Stimulated activated CD4-positive, alpha-beta T cell treated with anti-CD3 and anti-CD28 coated beads, Interleukin-15, amount 100 ng/mL, for 48 hours (primary cell): ENCODE measurements at places on chromosomes 7 and 10.

GRCh38 chr7:128399991-128400390 is 9.8 kb downstream of the IMPDH1 start:
- no peak for DNase-seq

GRCh38 chr10:117782276-117782675 is 239.7 kb downstream of the EMX2 start:
- DNase-seq, result no peak

DNA sequence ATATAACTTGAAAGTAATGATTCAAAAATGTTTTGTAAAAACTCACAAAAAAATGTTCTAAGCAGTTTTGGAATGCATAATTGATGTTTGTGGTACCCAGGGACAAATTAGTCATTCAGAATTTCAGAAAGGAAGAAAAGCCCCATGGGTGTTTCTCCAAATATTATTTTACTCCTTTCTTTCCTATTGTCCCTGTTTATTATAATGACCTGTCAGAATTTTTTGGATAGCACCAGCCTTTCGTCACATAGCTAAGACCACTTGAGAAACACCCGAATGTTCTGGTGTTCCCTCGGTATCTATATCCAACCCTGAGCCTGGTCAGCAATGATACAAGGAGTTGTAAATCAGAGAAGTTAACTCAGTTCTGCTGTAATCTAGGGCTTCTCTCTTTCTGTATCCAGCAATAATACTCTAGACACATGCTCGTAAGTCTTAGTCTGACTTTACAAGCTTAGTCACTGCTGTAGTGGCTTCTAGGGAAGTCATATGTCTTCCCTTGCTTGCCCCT is 64.8 kb upstream of the MEOX2 start:
- DNase-seq, result no peak

- DNase-seq, result no peak
These were observed 97.0 kb downstream of the CTBP2 start for GRCh38 chr10:125063256-125063925.

- no peak for DNase-seq
These were observed 371.2 kb upstream of the LRRN3 start for GRCh38 chr7:110719741-110720140.

GRCh38 chr10:12390733-12391132 is 41.4 kb downstream of the CAMK1D start:
- no peak for DNase-seq

- DNase-seq, result no peak
These were observed 124.6 kb upstream of the NRBF2 start for GRCh38 chr10:63008491-63008890.

DNA sequence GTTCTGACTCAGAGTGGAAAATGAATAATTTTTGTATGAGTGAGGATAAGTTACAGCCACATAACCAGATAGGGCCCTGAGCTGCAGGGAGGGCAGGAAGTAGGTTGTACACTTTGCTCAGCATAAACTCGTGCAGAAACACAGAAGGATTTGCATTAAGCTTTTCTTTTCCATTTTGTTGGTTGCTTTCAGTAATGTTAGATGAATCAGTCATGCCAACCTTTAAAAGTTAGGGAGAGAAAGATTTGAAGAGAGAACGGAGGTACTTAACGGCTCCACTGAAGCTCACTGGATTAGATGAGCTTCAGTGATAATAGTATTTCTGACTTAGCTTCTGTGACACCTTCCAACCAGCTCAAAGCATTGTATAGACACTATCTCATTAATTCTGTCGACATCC is 348.1 kb downstream of the GATA3 start:
- DNase-seq, result peak; percentile 21

DNA sequence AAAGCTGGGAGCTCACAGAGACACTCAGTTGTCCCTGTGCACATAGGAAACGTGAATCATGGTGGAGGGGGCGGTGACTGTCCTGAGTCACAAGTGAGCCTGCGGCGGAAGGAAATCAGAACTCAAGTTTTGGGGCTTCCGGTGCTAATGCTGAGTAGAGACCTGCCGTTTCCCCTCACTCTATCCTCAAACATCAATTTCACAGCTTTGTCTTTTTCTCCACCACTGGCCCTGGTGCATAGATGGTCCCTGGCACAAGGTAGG is 21.9 kb downstream of the ADCYAP1R1 start:
- no peak for DNase-seq

DNA sequence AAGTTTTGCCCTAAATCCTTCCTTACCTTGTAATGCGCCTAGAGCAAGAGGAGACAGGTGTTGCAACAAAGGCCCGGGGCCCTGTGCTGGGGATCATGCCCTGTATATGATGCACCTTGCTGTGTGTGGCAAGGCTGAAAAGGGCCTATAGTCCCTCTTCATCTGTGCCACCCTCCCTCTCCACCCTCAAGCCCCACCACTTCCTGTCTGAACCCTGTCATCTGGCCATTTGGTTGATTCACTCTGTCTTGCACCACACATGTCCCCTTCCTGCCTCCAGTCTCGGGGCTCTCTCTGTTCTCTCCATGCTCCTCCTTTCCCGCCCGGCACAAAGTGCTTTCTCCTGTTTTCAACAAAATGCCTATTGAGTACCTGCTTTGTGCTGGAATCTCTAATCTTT is 11.5 kb upstream of the MALSU1 start:
- DNase-seq, result no peak

- no peak for DNase-seq
These were observed 5.7 kb downstream of the AQP1 start for GRCh38 chr7:30917216-30917893.

GRCh38 chr10:70974351-70974901 is 86.1 kb upstream of the PCBD1 start:
- no peak for DNase-seq

GRCh38 chr10:48607356-48608278 is 2.7 kb upstream of the ARHGAP22 start:
- DNase-seq, result no peak

GRCh38 chr7:93374345-93374940 is 142.3 kb downstream of the VPS50 start:
- no peak for DNase-seq

DNA sequence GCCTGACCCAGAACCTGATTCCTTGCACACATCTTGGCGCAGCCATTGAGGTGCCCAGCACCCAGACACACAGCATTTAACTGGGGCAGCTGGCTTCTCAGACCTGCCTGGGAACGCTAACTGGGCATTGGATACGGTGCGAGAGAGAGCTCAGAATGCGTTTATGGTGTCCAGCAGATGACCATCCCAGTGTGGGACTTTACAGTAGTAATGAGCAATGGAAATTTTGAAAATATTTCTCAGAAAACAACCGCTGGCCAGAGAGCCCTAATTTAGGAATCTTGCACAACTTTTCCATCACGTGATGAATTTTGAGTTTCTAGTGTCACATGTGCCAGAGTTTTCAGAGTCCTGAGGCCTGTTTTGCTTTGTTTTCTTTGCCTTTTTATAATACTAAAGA is 78.2 kb upstream of the SEC61G start:
- DNase-seq, result no peak

- DNase-seq, result no peak
These were observed 260.0 kb upstream of the MKI67 start for GRCh38 chr10:128386231-128386630.

DNA sequence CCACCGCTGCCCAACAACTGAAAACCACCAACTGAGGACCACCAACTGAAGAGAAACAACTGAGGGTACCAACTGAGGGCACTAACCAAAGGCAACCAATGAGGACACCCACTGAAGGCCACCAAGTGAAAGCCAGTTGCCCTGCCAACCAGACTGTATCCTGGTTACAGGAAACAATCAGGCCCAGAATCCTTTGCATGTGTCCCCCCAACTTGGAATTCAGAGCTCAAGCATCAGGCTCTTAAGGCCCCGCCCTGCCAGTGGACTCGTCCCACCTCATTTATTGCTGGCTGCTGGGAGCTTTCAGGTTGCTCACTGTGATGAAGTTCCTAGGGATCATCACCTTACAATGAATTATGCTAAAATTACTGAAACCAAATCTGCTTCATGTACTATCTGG is 76.6 kb upstream of the ABI1 start:
- no peak for DNase-seq

DNA sequence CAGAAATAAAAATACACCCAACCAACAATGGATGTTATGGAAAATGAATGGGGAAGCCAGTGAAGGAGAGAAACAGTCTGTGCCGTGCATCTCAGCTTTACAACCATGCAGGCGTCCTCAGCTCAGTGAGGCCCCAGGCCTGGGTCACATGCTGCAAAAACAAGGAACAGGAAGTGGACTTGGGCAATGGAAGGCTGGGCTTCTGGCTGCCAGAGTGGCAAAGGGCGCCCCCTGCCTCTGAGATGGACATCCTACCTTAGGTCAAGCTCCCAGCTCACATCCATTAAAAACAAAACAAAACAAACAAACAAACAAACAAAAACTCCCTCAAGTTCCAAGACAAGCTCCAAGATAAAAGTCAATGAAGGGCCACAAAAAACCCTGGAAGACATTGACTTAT is 54.7 kb upstream of the AFAP1L2 start:
- DNase-seq, result peak; percentile 4

DNA sequence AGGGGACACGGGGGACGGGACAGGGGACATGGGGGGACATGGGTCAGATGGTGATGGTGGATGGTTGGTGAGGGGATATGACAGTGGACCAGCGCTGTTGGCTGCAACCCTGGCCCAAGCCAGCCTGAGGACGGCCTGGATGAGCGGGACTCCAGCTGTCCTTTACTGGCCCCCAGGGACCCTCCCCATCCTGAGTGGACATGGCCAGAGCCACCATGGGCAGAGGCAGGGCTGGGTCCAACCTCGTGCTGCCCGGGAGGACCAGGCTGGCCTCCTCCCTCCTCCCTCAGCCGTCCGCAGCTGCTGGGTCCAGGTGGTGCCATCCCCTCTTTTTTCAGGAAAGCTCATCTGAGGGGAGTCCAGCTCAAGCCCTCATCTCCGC is 30.4 kb downstream of the GET4 start:
- no peak for DNase-seq

DNA sequence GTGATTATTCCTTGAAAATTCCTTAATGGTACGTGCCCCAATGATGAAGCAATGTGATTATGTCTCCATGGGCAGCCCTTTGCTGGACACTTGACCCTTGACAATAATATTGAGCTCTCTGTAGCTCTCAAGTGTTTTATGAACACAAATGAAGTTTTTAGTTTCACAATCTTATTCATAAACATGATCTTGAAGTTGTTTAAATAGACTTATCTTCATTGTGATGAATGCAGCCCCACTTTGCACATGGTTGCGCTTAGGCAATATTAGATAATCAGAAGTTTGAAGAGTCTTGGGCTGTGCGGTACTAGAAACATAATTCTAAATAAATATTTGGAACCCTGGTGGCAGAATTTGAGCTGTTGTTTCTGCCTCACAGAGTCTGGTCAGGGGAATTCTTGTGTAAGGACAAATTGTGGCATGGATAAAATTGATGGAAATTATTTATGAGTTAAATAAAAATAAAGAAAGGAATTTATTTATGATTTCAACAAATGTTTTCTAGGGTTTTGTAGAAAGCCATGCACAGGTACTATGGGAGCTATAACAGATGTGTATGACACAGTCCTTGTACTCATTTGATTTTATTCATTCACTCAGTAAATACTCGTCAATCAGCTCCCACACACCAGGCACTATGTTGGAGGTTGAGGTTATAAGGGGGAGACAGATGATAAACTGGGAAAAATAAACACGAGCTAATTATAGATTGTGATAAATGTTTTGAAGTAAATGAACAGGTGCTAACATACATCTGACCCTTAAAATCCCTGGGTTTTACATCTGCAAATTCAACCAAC is 217.9 kb downstream of the GALNT17 start:
- DNase-seq, result no peak

DNA sequence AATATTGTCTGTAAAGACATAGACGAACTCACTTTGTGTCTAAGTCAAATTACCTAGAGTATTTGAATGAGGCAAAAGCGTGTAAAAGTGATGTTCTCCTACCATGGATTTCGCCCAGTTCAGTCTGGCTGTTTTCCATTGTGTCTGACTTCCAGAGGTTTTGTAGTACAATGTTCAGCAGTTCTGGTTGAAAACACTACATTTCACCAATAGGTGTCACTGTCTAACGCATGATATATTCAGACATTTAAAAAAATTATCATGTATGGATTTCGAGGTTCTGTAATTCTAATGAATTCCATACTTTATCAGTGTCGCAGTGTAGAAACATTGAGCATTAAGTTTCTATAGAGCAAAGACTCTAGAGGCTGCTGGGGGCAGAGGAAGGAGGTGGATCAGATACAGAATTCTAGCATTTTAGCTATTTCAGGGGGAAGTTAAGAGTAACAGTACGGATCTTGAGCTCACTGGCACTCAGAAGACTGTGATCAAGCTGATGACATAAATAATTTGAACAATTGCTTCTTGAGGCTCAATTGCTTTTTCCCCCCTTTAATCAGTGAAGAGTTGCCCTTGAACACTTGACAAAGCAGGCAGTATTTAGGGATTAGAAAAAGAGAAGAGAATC is 196.9 kb upstream of the RHOBTB1 start:
- DNase-seq, result no peak

DNA sequence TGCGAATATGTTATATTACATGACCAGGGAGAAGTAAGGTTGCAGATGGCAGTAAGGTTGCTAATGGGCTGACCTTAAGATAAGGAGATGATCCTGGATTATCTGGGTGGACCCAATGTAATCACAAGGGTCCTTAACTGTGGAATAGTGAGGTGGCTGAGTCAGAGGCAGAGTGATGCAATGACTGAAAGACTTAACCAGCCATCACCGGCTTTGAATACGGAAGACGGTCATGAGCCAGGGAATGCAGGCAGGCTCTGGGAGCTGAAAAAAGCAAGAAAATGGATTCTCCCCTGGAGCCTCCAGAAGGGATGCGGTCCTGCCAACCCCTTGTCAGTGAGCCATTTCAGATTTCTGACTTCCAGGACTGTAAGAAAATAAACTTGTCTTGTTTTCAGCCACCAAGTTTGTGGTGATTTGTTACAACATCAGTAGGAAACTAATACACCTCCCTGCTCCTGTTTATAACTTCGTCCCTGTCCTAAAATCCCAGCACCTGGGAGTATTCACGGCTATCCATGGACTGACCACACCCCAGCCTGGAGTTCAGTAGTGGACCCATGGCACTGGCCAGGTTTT is 4.6 kb upstream of the C10orf95 start:
- no peak for DNase-seq

DNA sequence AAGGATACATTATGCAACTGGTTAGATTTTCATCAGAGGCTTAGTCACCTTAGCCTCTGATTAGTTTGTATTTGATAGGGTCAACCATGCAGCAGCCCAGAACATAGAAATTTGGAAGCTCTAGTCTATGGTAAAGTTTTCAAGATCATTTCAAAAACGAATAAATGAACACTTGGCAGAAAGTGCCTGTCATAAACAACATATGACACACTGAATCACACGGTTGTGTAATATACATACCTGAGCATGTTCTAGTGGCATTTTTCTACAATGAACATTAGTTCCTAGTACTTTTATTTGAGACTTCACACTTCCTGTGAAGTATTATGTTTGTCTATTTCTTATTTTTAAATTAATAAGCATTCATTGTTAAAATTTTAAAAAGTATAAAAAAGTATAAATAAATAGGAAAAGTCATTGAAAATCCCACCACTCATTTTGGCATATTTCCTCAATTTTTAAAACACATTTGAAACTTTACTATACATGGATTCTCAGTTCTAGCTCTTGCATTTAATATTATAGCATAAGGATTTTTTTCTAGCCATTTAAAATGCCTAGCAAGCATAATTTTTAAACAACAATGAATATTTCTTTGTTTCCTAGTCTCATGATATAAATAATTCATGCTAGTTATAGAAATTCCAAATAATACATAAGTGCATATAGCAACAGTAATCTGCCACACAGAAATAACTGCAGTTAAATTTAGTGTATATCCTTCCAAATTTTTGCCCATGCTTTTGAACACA is 25.7 kb upstream of the PRPS1L1 start:
- DNase-seq, result no peak
